Karpas-422 (cell line): ENCODE measurements at places on chromosomes 7 and 10.

DNA sequence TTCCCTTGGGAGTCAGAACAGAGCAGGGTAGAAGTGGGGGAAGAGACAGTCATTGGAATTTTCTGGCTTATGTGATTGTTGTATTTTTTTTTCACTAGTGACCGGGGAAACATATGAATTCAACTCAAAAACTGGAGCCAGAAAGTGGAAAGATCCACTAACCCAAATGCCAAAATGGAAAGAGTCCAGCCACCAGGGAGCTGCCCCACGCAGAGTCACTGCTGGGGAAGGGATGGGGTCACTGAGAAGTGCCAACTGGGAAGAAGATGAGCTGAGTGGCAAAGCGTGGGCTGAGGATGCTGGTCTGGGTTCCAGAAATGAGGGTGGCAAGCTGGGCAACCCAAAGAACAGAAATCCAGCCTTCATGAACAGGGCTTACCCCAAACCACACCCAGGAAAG is 69.2 kb downstream of the CDHR3 start:
- no peaks in the 10 kb centered on the region for H3K27me3 ChIP-seq
- no peak for DNase-seq
- no peak overlapping the region for H3K4me3 ChIP-seq
- H3K36me3 ChIP-seq = no peaks in the 10 kb centered on the region
- H3K4me1 ChIP-seq = peaks cover 6% of the 10 kb centered on the region; the same call in 1 of the 2 replicates

DNA sequence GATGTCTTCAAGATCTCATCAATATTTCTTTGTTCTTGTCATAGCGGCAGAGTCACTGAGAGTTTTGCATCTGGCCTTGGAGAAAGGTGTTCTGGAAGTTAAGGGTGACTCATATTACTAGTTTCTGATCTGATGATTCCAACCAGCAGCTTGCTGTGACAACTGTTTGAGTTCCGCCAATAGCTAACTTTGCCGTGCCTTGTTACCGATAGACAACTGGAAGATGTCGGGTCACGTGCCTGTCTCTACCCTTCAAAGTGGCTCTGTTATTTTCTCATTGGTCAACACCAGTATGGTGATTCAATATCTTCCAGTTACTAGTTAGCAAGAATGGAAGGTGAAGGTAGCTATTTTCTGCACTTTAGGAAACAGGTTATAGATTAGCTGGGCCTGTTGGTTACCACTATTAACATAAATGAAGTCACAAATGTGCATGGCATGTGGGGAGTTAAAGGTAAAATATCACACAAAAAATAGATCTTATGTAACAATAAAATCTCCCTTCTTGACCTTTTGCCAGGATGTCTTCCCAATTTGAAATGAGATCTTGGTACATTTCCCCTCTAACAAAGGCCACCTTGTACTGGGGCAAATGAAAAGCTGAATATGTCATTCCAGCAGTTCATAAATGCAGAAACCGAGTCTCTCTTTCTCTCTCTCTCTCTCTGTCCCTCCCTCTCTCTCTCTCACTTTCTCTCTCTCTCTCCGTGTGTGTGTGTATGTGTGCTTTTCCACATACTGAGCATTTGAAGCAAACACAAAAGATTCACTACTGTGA is 2.6 kb upstream of the MGAM2 start:
- no peak overlapping the region for H3K27ac ChIP-seq
- H3K36me3 ChIP-seq = no peaks in the 10 kb centered on the region
- no peaks in the 10 kb centered on the region for H3K27me3 ChIP-seq
- H3K4me1 ChIP-seq = no peaks in the 10 kb centered on the region
- no peak overlapping the region for H3K4me3 ChIP-seq

DNA sequence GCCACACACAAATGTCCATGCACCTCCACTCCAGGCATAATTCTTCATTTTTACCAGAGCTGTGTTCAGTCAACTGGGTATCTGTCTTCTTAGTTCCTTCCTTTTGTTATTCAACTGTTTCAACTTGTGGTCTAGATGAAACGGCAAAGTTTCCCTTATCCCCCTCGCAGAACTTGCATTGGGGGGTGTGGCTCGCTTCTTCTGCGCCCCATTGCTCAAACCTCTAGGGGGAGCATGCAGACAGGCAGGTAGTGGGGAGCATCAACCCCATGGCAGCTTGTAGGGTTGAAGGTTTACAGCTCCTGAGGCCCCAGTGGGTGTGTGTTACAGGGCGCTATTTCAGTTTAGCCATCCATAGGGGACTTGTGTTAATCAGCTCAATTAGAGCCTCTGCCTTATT is 38.3 kb upstream of the COBL start:
- H3K4me1 ChIP-seq = no peaks in the 10 kb centered on the region
- no peak overlapping the region for H3K27ac ChIP-seq
- H3K27me3 ChIP-seq = no peaks in the 10 kb centered on the region
- peak; percentile 68 for DNase-seq

- no peak for DNase-seq
- no peaks in the 10 kb centered on the region for H3K27me3 ChIP-seq
- H3K27ac ChIP-seq = no peak overlapping the region
- H3K36me3 ChIP-seq = no peaks in the 10 kb centered on the region
- no peaks in the 10 kb centered on the region for H3K4me1 ChIP-seq
Observed at GRCh38 chr7:117777335-117778142, 95.7 kb downstream of the CTTNBP2 start.

DNA sequence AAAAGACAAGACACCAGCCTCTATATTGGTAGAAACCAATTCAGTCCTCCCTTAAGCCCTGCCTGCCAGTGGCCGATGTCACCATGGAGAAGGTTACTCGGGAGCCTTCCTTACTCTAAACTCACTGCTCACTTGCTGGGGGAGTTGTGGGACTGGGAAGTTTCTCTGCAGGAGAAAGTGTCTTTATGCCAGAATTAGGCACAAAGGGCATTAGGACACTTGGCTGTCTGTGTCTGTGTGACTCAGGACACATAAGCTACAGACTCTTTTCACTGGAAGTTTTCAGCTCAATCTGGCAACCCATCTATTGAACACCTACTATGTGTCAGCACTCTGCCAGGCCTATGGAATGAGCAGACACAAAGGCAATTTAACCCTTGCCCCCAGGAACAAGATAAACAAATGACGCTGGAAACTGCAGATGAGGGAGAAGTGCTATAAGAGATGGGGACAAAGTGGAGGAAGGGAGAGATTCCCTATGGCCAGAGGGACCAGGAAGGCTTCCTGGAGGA is 49.5 kb upstream of the CACUL1 start:
- no peaks in the 10 kb centered on the region for H3K36me3 ChIP-seq
- no peaks in the 10 kb centered on the region for H3K4me1 ChIP-seq
- H3K27me3 ChIP-seq = no peaks in the 10 kb centered on the region
- H3K4me3 ChIP-seq = no peak overlapping the region
- H3K27ac ChIP-seq = no peak overlapping the region

DNA sequence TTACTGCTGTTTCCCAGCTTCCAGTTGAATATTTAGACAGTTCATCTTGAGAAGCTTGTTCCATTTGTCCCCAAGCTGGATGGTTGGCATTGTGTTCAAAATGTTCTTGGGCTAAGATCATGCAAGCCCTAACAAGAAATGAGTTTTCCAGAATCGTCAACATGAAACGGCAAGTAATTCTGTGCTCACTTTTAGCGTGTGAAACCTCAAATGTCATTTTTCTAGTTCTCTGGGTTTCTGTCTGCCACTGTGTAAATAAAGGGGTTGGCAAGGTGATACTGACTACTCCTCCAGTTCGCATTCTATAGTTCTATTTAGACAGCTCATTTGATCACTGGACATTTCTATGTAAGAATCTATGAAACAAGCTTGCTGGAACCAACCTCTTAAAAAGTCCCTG is 194.0 kb downstream of the AHR start:
- H3K4me1 ChIP-seq = 0 out of 2 replicates have a peak, but pooled peaks cover 1% of the 10 kb centered on the region
- no peak overlapping the region for H3K4me3 ChIP-seq
- DNase-seq = no peak
- no peaks in the 10 kb centered on the region for H3K36me3 ChIP-seq
- no peaks in the 10 kb centered on the region for H3K27me3 ChIP-seq
- H3K27ac ChIP-seq = no peak overlapping the region

DNA sequence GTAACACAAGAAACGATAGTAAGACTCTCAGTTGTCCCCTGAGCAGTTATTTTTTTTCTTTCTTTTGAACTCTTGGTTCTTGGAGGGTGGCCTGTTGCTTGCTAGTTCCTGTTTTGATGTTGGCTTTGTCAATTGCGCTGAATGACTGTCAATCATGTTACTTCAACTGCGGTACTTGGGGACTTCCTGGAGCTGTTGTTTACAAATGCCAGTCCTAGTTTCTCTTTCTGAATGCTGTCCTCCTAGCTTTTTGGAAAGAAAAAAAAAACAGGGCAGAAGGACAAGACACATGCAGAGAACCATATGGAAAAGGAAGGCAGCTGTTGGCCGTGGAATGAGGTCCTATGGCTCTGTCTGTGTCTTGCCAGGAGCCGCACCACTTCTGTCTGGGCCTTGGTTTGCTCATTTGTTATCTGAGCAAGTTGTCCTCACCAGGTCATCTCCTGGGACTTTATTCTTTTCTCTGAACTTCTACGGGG is 7.0 kb upstream of the PDCD4 start:
- H3K27me3 ChIP-seq = no peaks in the 10 kb centered on the region
- no peak overlapping the region for H3K4me3 ChIP-seq
- H3K4me1 ChIP-seq = peaks cover 70% of the 10 kb centered on the region
- H3K27ac ChIP-seq = 0 out of 2 replicates have a peak overlapping the region, but pooled peaks have one; percentile 60
- no peaks in the 10 kb centered on the region for H3K36me3 ChIP-seq
- no peak for DNase-seq

DNA sequence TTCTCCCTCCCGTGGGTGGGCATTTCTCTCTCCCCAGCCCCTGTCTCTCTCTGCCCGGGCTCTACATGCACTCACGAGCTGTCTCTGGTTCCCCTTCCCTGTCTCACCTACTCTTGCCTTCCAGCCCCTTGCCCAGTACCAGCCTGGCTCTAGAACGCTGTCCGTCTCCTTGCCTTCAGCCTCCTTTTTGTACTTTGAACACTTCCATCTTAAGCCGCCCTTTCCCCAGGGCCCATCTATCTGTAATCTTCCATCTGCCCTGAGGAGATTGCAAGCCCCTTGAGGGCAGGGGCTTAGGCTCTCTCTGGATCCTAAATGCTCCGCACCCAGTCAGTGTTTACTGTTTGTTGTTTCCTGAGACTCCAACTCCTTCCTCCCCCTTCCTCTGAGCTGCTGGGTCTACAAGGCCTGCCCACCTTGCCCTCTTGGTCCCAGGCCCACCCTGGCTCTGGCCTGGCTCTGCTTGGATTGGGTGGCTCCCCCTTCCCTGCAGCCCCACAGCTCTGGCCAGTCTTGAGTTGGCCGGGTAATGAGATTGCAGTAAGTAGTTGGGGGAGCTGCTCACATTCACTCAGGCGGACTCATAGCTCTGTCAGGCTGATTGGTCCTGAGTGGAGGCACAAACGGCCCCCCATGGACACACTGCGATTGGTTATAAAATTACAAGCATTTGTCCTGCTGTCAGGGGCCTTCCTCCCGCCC is 28.3 kb downstream of the POLL start:
- H3K36me3 ChIP-seq = no peaks in the 10 kb centered on the region
- no peak for DNase-seq
- H3K4me3 ChIP-seq = no peak overlapping the region
- H3K27me3 ChIP-seq = no peaks in the 10 kb centered on the region
- no peak overlapping the region for H3K27ac ChIP-seq

DNA sequence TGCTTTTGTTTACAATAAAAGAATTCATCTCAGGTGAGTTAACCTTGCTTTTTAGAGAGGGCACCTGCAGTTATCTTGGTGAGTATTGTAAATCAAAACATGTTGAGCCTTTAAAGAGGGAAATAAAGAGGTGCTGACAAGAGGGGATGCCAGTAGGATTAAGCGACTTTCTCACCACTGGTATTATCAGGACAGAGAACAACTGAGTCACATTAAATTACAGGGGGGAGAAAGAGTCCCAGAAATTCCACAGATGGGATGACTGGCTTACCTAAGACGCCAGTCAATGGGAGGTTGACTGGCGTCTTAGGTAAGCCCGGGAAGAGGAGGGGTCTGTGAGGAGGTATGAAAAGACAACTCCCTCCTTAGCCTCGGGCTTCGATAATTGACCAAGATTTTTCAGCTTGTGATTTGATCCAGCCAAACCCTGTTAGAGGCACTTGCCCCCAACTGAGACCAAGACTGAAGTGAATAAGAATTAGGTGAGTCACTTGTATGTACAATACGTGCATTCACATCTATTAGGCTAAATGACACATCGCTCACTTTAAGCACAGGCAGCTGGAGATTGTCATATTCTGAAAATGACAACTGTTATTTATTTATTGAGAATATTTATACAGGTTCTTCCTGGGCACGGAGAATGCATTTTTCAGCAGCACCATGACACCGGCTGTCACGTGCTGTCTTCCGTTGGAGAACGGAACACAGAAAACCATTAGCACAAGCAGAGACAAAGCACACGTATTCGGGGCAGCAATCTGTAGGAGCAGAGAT is 117.6 kb downstream of the SEM1 start:
- H3K36me3 ChIP-seq = no peaks in the 10 kb centered on the region
- no peaks in the 10 kb centered on the region for H3K4me1 ChIP-seq
- H3K4me3 ChIP-seq = no peak overlapping the region
- no peaks in the 10 kb centered on the region; the same call in 1 of the 2 replicates for H3K27me3 ChIP-seq

GRCh38 chr10:24556750-24557742 is 166.6 kb downstream of the ARHGAP21 start:
- H3K27ac ChIP-seq = no peak overlapping the region
- no peak overlapping the region for H3K4me3 ChIP-seq
- H3K4me1 ChIP-seq = no peaks in the 10 kb centered on the region
- H3K27me3 ChIP-seq = no peaks in the 10 kb centered on the region
- DNase-seq = peak; percentile 74

DNA sequence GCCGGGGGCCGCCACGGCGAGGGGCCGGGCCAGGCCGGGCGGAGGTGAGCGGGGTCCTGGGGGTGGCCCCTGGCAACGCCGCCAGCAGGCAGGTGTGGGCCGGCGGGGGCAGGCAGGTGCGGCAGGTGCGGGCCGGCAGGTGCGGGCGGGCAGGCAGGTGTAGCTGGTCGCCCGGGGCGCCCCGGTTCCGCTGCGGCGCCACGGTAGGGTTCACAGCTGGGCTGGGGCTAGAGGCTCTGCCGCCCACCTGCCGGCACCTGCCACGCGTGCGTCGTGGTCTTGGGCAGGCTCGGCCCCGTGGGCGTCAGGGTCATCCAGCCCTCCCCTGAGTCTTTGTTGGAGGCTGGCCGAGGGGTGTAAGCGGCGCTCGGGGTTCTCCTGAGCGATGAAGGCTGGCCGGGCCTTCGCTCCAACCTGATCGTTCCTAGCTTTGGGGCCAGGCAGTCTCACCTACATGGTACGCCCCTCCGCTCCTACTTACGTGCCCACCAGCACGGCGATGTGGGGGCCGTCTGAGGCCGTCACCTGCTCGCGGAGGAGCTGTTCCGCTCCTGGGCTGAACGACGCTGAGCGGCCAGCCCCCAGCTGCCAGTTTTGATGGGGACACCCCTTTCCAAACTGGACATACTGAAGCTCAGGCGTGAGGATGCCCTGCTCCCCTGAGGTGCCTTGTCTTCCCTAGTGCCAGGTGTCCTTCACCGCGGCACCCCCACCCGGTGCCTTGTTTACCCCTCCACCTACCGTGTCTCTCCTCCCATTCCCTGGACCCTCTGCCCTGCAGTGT is 493 bp downstream of the ZMIZ2 start:
- peaks cover 51% of the 10 kb centered on the region for H3K4me1 ChIP-seq
- no peaks in the 10 kb centered on the region for H3K36me3 ChIP-seq
- peak overlapping the region; percentile 86 for H3K4me3 ChIP-seq
- peak; percentile 56 for DNase-seq
- H3K27ac ChIP-seq = no peak overlapping the region
- no peaks in the 10 kb centered on the region for H3K27me3 ChIP-seq

GRCh38 chr10:50367732-50368131 is 116.4 kb upstream of the ASAH2 start:
- no peak overlapping the region for H3K27ac ChIP-seq
- H3K4me1 ChIP-seq = peaks cover 8% of the 10 kb centered on the region
- no peaks in the 10 kb centered on the region for H3K27me3 ChIP-seq
- H3K36me3 ChIP-seq = no peaks in the 10 kb centered on the region
- DNase-seq = no peak
